ENCODE measurements at places on chromosomes 7 and 10. TPM values are rescaled to one million over a fixed set of nuclear protein-coding genes. Genes with fewer than 3 reads are reported as not detected.

DNA sequence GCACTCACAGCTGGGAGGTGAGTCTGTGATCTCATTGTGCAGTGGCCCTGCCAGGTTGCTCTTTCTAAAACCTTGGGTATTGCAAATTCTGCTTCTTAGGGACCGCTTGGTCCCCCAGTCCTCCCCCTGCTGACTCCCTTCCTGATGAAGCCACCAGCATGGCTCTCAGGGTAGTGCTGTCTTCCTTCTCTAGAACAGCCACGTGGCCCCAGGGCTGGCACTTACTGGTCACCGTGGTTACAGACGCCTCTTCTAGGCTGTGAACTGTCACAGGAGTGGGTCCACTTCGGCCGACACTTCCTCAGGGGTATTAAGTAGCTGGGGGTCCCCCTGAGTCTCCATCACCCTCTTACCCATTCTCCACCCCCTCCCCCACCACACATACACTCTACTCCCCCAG is 2.7 kb upstream of the HTRA1 start:
- no peak overlapping the region for H3K4me3 ChIP-seq
- H3K27ac ChIP-seq = no peak overlapping the region

GRCh38 chr10:64463406-64463805 is 942.2 kb downstream of the REEP3 start:
- DNase-seq = no peak

DNA sequence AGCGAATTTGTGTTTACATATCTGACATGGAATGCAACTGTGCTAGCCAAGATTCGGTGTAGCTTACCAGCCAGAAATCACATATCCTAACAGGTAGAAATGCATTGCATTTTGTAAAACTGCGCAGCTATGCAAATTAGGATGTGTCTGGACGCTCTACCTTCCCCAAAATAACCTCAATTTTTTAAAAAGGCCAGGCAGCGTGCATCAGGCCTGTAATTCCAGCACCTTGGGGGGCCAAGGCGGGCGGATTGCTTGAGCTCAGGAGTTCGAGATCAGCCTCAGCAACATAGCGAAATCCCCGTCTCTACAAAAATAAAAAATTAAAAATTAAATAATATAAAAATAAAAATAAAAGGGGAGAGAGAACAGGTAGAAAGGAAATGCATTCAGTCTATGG is 305.0 kb downstream of the TYW1 start:
- 0 out of 2 replicates have a peak, but pooled peaks cover 6% of the 10 kb centered on the region for H3K4me1 ChIP-seq
- no peak for DNase-seq
- H3K4me3 ChIP-seq = peak overlapping the region; percentile 98
- H3K36me3 ChIP-seq = peaks cover 3% of the 10 kb centered on the region
- no peaks in the 10 kb centered on the region for H3K27me3 ChIP-seq

DNA sequence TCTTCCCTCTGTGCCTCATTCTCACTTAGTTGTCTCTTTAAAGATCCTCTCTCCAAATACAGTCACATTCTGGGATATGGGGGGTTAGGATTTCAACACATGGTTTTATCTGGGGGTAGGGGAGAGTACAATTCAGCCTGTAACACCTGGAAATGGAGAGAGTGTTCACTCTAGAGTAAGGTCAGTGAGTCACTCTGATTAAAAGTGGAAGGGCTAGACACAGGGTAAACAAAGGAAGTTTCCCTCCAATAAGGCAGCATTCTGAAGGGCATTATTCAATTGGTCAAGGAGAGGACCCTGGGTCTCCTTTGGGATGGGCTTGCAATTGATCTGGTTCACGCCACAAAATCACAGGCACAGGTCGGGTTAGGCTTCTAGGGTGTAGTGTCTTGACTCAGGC is 232.8 kb upstream of the NPSR1 start:
- H3K27ac ChIP-seq = no peak overlapping the region

DNA sequence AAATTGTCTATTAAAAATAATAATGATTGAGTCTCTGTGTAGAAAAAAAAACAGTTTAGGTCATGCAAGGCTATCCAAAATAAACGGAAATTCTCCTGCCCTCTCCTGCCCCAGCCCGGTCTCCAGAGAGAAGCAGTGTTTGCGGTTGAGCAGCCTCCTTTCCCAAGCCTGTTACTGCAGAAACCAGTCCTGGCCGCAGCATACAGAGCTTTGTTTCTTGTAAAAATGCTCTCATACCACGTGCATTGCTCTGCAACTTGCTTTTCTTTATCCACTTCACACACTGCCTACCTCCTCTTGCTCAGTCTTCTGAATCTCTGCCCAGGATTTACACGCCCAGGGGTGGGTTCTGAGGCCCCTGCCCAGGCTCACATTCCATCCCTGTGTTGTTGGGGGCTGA is 34.4 kb upstream of the CUL1 start:
- no peak overlapping the region for H3K4me3 ChIP-seq
- H3K27ac ChIP-seq = no peak overlapping the region
- H3K4me1 ChIP-seq = no peaks in the 10 kb centered on the region
- H3K27me3 ChIP-seq = no peaks in the 10 kb centered on the region

- no peaks in the 10 kb centered on the region for H3K27me3 ChIP-seq
- DNase-seq = no peak
- peaks cover 27% of the 10 kb centered on the region for H3K36me3 ChIP-seq
- H3K27ac ChIP-seq = no peak overlapping the region
- no peaks in the 10 kb centered on the region for H3K4me1 ChIP-seq
These were observed 6.9 kb downstream of the ATP5MF start for GRCh38 chr7:99459087-99459486.

- no peak overlapping the region for H3K27ac ChIP-seq
- no peak overlapping the region for H3K4me3 ChIP-seq
These were observed 338.7 kb downstream of the SORCS1 start for GRCh38 chr10:106825576-106826364.

GRCh38 chr7:112882991-112883390 is 92.8 kb upstream of the TMEM168 start:
- no peaks in the 10 kb centered on the region for H3K4me1 ChIP-seq
- H3K4me3 ChIP-seq = no peak overlapping the region
- no peak for DNase-seq

DNA sequence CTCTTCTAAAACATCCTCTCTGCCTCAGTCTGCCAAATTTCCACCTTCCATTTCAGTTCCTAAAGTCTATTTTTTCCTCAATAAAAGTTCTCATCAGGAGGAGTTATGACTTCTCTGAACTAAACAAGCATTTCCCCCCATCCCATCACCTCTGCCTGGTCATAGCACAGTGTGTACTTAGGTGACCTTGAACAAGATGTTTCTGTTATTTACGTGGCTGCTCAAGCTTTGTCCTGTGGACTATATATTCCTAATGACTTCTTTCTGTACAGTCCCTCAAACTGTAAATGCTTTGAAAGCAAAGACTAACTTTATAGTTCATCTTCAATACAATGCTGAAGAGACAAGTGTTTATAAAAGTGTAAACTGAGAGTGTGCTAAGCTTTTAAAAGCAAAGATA is 166.9 kb downstream of the CPEB3 start:
- peaks cover 54% of the 10 kb centered on the region for H3K4me1 ChIP-seq
- H3K4me3 ChIP-seq = no peak overlapping the region
- peak overlapping the region; percentile 78 for H3K27ac ChIP-seq
- no peak for DNase-seq

GRCh38 chr7:148794476-148794875 is 89.6 kb downstream of the EZH2 start:
- no peak overlapping the region for H3K27ac ChIP-seq
- no peak overlapping the region for H3K4me3 ChIP-seq
- no peaks in the 10 kb centered on the region for H3K27me3 ChIP-seq
- DNase-seq = no peak
- H3K4me1 ChIP-seq = no peaks in the 10 kb centered on the region

- no peaks in the 10 kb centered on the region for H3K4me1 ChIP-seq
- no peaks in the 10 kb centered on the region for H3K27me3 ChIP-seq
- no peak overlapping the region for H3K4me3 ChIP-seq
- H3K27ac ChIP-seq = no peak overlapping the region
- H3K36me3 ChIP-seq = no peaks in the 10 kb centered on the region
These were observed 42.1 kb downstream of the RSBN1L start for GRCh38 chr7:77738382-77738781.

DNA sequence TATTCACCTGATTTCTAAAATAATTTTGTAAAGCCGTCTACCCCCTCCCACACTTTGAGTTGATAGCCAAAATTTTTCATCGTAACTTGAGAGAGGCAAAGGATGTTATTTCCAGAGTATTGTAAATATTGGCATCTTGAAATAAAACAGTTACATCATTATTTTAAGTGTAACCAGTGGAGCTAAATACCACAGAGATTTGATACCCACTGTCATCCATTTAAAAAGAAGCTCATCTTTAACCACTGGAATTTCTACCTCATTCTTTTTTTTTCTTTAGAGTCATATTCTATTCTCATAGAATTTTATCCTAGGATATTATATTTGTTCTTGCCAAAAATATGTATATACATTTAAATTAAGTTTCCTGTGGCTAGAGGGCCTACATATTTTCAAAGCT is 48.6 kb downstream of the CAMK1D start:
- no peaks in the 10 kb centered on the region for H3K36me3 ChIP-seq
- H3K27ac ChIP-seq = no peak overlapping the region
- H3K27me3 ChIP-seq = no peaks in the 10 kb centered on the region
- DNase-seq = no peak
- H3K4me1 ChIP-seq = no peaks in the 10 kb centered on the region

DNA sequence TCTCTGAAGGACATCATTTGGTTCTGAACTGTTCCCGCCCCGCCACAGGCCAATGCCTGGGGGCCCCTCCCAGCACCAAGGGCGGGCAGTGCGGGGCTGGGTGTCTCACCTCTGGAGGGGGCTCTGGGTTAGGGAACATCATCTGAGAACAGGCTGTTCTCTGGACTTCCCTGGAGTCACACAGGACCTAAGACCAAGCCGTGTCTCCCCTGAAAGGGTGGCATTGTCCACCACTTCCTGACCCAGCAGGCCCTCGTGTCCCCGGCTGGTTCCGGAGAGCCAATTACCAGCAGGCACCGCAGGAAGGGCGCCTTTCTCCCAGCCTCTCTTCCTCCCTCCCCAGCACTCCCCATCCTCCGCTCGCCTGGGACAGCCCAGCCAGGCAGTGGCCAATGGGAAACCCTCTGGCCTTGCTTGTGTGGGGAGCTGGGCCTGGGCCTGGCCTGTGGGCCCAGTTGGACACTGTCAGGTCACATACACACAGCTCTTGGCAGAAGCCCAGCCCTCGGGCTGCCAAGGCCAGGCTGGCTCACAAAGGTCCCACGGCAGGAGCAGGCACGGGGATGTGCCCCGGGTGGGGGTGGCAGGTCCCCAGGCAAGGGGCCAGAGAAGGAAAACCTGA is 119.5 kb downstream of the SPDYE5 start:
- no peaks in the 10 kb centered on the region for H3K27me3 ChIP-seq
- peak overlapping the region; percentile 57 for H3K27ac ChIP-seq
- peak; percentile 42 for DNase-seq
- peak overlapping the region; percentile 28 for H3K4me3 ChIP-seq
- H3K4me1 ChIP-seq = peaks cover 6% of the 10 kb centered on the region

- no peaks in the 10 kb centered on the region for H3K4me1 ChIP-seq
- H3K27me3 ChIP-seq = peaks cover 19% of the 10 kb centered on the region
- no peak for DNase-seq
- no peak overlapping the region for H3K4me3 ChIP-seq
- no peak overlapping the region for H3K27ac ChIP-seq
- no peaks in the 10 kb centered on the region for H3K36me3 ChIP-seq
These were observed 14.1 kb downstream of the ZNF467 start for GRCh38 chr7:149759093-149759860.

DNA sequence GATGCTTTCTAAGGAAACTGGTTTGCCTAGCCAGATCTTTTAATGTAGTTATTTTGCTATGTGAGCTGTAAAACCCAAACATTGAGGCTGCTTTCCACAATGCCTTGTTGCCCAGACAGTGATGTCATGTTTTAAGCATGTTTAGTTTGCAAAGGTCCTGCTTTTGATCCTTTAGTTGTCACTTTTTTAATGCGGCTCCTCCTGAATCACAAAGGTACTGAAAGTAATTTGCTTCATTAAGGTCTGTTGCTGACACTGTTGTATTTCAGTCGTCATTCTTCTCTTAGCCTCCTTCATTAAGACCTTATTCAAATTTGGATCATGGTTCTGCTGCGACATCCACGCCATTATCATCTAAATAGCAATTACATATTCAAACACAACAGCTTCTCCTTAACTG is 10.6 kb downstream of the RPA3 start:
- H3K4me3 ChIP-seq = no peak overlapping the region
- no peaks in the 10 kb centered on the region for H3K36me3 ChIP-seq
- no peak for DNase-seq
- no peaks in the 10 kb centered on the region for H3K27me3 ChIP-seq

DNA sequence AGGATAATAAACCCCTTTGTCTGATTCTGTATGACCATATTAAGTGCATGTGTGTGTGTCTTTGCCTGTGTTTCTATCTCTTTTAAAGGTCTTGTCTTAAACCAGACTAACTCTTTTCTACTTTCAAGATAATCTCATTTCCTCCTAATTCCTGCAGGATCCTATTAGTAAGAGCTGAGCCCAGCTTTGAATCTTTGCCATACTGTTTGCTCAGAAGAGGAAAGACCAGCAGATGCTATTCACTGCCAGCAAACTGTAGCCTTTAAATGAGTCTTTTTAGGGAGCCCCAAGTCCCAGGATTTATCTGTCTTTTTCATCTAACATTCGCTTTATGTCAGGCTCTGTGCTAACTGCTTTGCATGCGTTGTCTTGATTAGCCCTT is 2.9 kb downstream of the GPR158 start:
- H3K27ac ChIP-seq = no peak overlapping the region
- peaks cover 4% of the 10 kb centered on the region for H3K27me3 ChIP-seq
- no peaks in the 10 kb centered on the region for H3K4me1 ChIP-seq
- no peak for DNase-seq

GRCh38 chr10:59654007-59654406 is 55.6 kb downstream of the SLC16A9 start:
- H3K27ac ChIP-seq = no peak overlapping the region
- H3K4me1 ChIP-seq = no peaks in the 10 kb centered on the region
- no peak for DNase-seq
- no peak overlapping the region for H3K4me3 ChIP-seq
- H3K36me3 ChIP-seq = no peaks in the 10 kb centered on the region

GRCh38 chr7:102991077-102991539 is 78.3 kb downstream of the LRRC17 start:
- H3K4me3 ChIP-seq = no peak overlapping the region
- no peaks in the 10 kb centered on the region for H3K36me3 ChIP-seq
- no peak for DNase-seq

GRCh38 chr7:144584726-144585125 is 181.2 kb upstream of the NOBOX start:
- H3K27ac ChIP-seq = no peak overlapping the region
- H3K36me3 ChIP-seq = no peaks in the 10 kb centered on the region
- no peak overlapping the region for H3K4me3 ChIP-seq
- H3K27me3 ChIP-seq = no peaks in the 10 kb centered on the region
- DNase-seq = no peak

- no peak for DNase-seq
- H3K36me3 ChIP-seq = no peaks in the 10 kb centered on the region
- no peaks in the 10 kb centered on the region for H3K27me3 ChIP-seq
- no peak overlapping the region for H3K4me3 ChIP-seq
- H3K4me1 ChIP-seq = no peaks in the 10 kb centered on the region
- H3K27ac ChIP-seq = no peak overlapping the region
These were observed 257.8 kb downstream of the COBL start for GRCh38 chr7:51058764-51059163.

- no peaks in the 10 kb centered on the region for H3K27me3 ChIP-seq
- H3K36me3 ChIP-seq = no peaks in the 10 kb centered on the region
- peaks cover 40% of the 10 kb centered on the region for H3K4me1 ChIP-seq
- peak; percentile 42 for DNase-seq
These were observed 2.8 kb downstream of the FAM53B start for GRCh38 chr10:124741281-124741921.

The SPDYE11 gene
- total RNA-seq = not detected

The TNS3 gene
- total RNA-seq = 143 TPM

The IFIT3 gene
- 7.2 TPM for total RNA-seq

The FLNC gene
- total RNA-seq = 96.6 TPM

The CRPPA gene
- total RNA-seq = 8.0 TPM

The EFCAB10 gene
- not detected for total RNA-seq

The ZCCHC24 gene
- total RNA-seq = 6.0 TPM

The SCART1 gene
- 1.0 TPM for total RNA-seq

The TRAPPC14 gene
- 23.4 TPM for total RNA-seq

The REPIN1 gene
- 174 TPM for total RNA-seq

The ASAH2B gene
- 3.8 TPM for total RNA-seq

The NEBL gene
- total RNA-seq = 21.9 TPM
